ENCODE measurements at places on chromosomes 6 and 20.

DNA sequence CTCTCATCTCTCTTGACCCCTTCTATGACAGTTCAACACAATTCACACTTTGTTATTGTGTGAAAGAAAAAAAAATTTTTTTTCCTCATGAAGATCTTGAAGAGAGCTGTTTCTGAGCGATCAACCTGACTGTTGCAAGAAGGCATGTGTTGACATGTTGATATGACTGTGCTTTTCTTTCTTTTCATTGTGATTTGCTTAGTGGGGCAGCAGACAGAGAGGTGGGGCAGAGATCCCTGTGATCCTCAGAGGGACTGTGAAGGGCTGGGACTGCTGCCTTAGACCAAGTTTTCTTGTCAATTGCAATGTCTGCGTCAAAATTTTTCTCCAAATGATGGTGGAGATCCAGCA is 70.8 kb upstream of the IYD start:
- no peak for DNase-seq

DNA sequence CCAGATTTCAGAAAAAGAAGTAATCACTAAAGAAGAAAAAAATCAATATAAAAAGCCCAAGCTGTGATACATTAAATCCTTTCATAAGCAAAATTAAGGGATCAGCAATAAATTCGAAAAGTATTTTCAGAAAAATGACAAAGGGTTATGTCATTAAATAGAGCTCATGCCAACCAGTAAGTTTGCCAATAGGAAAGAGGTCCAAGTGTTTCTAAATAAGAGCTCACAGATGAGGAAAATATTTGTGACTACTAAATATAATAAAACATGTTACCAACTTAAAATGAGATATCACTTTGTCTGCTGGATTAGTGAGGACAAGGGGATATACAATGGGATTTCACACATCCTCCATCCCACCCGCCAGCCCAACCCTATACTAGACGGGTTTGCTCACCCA is 140.3 kb upstream of the EYA4 start:
- DNase-seq: no peak

DNA sequence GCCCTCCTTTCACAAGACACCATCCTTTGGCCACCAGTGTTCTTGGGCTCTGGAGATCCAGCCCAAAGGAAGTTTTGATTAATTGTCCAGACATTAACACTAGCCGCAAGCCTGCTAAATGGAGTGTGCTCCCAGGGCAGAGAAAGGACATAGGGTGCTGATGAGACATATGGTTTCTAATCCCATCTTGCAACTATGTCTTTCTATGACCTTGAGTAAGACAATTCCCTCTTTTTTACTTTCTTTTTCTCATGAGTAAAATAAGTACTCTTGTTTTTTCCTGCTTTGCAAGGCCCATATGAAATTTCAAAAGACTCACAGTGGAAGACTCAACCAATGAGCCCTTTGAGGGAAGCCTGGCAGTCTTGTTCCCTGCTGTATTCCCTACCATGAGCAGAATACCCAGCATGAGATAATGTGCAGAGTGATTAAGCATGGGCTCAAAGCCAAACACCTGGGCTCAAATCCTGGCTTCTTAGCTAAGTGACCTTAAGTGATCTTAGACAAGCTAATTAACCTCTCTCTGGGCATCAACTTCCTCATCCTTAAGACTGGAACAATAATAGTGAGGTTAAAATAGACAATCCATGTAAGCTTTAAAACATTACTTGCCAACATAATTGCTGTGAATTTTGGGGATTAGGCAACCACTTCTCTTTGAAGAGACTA is at the start of gene WFDC10B:
Gene WFDC10B (minus strand): TSS at position 51 of the 669 bp plus-strand sequence. CDS start 19,027 bp downstream, outside the sequence.
- no peak for DNase-seq

GRCh38 chr20:48115502-48115901 is 330.2 kb upstream of the SULF2 start:
- DNase-seq: no peak

DNA sequence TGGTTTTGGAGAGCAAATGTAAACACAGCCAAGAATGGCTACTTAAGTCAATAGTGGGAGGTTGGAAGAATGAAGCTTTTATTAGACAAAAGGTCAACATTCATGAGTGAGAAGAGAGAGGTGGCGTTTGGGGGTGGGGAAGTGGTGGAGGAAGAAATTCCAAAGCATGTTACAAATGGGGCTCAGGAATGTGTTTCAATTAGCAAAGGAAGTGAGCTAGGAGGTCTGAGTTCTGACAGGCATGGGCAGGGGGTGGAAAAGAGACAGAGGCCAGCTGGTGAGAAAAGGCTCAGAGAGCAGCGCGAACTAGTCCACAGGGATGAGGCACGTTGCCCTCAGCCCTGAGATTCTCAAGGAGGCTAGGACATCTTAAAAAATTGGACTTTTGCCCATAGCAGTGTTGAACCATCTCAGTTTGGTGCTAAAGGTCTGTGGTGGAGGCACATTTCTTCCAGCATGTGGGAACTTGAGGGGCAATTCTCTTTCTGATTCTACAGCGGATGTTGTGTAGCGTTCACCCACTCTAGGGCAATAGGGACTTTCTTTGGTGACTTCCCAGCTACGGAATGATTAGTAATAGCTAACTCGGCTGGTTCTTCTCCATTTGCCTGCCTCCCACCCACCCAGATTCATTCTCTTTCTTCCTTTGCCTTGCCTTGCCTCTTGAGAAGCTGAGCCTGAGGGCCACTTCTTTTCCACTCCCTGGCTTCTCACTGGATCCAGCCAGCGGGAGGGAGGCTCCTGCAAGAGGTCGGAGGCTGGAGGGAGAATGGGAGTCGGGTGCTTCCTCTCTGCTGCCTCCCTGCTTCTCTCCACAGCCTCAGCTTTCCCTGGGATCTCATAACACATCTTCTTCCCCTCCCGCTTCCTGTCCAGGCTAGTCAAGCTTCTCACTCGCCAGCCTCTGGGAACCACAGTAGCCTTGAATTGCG is 45.1 kb upstream of the NEDD9 start:
- DNase-seq: no peak

DNA sequence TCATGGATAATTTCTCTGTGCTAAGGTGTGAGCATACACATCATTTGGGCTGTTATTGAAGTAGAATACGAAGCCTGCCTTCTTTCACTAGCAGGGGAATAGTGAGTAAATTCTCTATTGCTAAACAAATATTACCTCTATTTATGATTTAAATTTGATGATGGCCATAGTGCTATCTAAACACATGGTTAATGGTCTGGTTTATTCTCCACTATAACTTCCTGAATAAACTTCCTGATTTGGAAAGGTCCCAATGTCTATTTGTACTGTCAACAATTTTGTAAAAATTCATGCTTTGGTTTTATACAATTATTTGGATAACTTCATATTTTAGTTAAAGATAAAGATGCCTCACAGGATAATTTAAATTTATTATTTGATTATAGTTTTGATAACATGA is 400.8 kb downstream of the ARHGAP18 start:
- no peak for DNase-seq

GRCh38 chr6:1136415-1136774 is 175.5 kb upstream of the FOXQ1 start:
- DNase-seq: no peak

- no peak for DNase-seq
Observed at GRCh38 chr20:1310506-1311190, 18.3 kb downstream of the SDCBP2 start.

DNA sequence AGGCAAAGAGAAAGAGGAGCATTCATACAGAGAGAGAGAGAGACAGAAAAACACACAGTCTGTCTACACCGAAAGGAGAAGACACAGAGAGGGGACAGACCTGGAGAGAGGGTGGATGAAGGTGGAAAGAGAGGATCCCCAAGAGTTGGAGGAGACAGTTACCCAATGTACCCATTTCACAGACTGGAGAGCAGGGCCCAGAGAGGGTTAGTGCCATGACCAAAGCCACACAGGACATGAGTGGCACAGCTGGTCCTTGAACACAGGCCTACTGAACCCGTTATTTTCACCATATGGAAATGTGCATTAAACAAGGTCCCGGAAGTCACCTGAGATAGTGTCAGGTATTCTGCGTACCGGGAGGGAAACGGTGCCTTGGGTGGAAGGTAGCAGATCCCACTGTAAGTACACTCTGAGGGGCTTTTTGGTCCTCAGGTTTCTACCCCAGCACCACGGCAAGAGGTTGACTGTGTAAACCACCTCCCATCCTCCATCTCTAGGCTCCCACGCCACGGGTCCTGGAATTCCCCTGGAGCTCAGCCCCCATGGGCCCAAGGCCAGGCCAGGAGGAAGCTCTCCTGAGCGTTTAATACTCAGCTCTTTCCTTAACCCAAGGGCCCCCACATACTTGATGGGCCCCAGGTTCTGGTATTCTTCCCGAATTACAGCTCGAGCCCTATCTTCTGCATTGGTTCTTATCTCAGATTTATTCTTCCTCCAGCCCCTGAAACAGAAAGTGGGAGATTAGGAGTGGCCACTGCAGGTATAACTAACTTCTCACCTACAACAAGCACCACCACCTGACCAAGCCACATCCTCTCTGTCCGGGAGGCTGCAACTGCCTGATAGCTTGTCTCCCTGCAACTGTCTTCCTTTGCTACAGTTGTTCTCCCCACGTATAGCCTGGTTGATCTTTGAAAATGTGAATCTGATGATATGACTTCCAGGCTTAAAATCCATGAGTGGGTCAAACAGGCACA is 38.4 kb upstream of the OCSTAMP start:
- DNase-seq: no peak

DNA sequence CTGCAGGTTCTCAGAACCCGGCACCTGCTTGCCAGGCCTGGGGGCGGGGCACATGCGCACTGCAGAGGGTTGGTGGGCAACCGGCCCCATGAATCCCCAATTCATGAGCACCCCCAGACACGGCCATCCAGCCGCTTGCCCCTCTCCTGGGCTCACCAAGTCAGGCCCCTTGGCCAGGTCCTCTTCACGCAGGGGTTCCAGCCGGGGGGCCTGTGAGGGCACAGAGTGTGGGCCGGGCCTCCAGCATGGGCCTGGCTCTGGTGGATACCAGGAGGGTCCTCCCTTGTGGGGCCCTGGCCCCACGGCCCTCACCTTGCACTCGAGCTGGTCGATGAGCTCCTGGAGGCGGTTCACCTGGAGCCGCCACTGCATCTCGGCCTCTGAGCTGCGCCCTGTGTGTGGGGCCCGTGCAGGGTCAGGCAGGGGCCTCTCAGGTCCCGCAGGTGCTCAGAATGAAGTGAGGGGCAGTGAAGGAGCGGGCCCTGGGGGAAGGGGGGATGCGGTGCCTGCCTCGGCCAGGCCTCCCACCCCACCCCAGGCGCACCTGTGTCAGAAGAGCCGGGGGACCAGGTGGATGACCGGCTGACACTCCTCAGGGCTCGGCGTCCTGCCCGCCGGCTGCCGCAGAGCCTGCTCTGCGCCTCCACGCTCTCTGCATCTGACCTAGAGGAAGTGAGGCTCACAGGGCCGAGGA is 2.6 kb upstream of the C20orf144 start:
- no peak for DNase-seq

GRCh38 chr6:129110690-129111343 is 227.9 kb downstream of the LAMA2 start:
- no peak for DNase-seq

DNA sequence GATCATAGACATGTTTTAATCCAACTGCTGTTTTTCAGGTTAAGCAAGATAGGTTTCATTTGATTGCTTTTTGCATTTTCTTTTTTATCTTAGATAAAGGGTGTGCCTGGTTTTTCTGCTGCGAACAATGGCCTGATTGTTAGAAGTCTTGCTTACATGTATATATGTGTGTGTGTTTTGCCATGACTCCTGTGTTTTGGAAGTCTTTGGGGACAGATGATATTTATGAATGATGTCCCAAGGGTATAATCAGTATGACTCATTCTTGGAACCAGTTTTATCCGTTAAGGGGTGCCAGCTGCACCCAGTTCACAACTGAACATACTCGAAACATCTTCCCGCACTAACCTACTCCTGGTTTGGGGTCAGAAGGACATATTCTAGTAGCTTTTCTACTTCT is 230.1 kb upstream of the SUPT3H start:
- no peak for DNase-seq

- no peak for DNase-seq
Observed at GRCh38 chr6:13454286-13455221, 32.8 kb downstream of the GFOD1 start.

DNA sequence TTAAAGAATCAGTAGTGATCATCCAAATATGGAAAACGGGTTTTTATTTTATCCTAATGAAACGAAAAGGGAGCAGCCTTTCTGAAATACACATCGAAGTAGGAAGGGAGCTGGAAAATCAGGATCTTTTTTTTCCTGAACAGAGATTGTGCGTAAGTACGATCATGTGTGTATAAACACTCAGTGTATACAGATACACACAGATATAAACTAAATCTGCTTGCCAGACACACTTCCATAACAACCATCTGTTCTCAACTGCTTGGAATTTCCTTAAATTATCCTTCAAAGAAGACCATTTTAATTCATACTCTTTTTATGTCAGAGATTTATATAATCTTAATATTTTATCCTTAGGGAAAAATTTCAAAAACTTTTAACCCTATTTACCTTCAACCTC is 110.7 kb downstream of the CHD6 start:
- no peak for DNase-seq

DNA sequence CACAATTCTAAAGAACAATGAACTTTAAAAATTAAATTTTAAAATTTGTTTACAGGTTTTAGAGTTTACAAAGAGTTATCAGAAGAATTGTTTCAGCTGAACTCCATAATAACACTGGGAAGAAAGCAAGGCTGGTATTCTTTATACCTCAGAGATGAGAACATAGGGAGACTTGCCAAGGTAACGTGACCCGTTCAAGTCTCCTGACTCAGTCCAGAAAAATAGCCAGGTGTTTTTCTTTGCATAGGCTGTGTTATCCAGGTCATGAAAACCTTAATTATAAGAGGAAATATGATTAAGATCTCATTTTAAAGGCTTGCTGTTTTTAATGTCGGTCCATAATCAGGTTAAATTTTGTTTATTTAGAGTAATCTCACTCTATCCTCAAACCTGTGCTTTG is 8.5 kb upstream of the C6orf141 start:
- no peak for DNase-seq

DNA sequence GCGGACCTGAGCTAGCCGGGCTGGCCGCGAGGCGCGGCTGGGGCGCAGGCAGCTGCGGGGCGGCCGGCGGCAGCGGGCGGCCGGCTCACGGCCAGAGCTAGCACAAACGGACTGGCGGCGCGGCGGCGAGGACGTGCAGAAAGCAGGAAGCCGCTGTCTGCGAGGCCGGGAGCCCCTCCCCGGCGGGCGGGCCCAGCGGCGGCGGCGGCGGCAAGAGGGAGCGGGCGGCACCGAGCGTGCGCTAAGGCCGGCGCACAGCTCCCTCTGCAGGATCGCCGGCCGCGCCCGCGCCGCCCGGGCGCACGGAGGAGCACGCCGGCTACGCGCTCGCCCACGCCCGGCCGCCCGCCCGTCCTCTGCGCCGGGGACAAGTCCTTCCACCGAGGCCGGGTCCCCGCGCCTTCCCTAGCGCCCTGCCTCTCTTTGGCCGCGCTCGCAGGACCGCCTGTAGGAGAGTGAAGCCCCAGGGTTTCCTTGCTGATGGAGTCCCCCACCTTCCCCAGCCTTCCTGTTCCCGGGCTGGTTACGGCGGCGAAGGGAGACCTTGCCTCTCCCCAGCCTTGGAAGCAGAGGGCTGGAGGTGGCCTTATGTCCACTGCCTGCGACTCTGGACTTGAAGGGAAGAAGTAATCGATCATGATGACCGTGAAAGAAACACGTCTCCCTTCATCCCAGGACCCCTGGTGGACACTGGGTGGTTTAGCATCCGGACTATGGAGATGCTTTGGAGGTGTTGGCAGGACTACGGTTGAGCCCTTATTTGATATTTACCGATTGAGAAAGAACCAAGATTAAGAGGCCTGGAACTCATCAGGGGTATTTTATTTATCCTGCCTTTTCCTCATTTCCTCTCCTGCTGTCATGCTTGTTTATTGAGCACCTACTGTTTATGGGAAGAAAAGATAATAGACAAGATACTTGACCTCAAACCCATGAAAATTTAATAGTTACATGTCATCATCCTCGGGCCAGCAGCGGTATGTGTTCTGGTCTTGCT is at the start of gene PREP:
Gene PREP (minus strand): TSS at position 144 of the 997 bp plus-strand sequence. CDS start 191 bp downstream, outside the sequence.
- peak; percentile 73 for DNase-seq

Measured in amniotic stem cell (primary cell).